ENCODE measurements at places on chromosomes 7 and 10.

DNA sequence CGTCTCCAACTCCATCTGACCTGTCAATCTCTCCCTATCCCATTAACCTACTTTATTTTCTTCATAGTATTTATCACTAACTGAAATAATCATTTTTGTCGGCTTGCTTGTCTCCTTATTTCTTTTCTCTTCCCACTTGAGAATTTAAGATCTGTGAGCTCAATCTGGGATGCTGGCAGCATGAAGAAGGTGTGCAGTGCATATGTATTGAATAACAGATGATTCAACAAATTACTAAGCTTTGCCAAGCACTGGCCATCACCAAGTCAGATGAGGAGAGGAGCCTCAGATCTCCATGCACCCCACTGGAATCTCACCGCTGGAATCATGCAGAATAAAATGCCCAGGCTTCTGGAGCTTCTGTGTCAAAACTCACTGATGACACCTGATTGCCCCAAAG lies 47.6 kb upstream of the PPP1R3C start:
- DNase-seq = no peak

GRCh38 chr10:29033311-29033940 lies 255.4 kb upstream of the LYZL1 start:
- DNase-seq = no peak

DNA sequence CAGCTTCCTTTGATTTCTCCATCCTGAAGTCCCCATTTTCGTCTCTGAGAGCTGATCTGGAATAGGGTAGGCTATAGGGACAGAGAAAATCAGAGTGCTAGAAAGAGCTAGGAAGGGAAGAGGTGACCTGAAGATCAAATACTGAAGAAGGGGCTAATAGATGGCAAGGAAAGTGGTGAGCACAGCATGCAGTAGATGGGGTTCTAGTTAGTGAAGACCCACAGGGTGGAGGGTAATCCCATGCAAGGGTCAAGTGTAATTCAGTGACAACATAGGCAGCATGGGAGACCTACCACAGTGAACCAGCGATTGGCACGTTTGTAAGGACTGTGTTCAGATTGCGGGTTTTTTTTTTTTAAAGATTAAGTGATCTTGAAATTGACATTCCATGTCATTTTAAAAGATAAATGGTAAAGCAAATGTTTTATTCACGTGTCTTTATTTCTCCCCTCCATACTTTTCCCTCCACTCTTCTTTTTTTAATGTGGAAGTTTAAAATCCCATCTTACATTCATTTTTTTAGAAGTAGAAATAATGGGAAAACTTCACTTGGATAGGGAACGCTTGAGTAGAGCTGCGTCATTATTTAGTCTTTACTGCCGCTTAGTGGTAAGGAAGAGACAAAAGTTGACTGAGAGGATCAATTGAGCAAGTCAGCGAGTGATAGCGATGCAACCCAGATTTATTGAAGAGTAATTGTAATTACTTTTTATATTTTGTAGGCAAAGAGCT lies 21.0 kb upstream of the ABI1 start:
- DNase-seq = no peak

DNA sequence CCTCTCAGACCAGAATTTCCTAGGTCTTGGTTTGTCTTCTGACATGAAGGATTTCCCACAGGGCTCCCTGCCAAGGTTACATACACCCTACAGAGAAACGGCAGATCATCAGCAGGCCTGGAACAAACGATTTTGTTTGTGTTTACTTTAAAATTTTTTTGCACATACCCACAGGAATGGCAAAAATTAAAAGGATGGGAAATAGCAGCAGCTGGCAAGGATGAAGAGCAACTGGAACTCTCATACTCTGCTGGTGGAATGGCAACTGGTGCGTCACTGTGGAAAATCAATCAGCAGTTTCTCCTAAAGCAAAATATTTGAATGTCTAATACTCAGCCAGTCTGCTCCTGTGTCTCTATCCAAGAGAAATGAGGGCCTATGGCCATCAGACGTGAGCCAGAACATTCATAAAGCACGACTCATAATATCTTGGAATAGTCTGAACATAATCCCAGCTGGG lies 6.5 kb downstream of the BAIAP2L1 start:
- DNase-seq = no peak

DNA sequence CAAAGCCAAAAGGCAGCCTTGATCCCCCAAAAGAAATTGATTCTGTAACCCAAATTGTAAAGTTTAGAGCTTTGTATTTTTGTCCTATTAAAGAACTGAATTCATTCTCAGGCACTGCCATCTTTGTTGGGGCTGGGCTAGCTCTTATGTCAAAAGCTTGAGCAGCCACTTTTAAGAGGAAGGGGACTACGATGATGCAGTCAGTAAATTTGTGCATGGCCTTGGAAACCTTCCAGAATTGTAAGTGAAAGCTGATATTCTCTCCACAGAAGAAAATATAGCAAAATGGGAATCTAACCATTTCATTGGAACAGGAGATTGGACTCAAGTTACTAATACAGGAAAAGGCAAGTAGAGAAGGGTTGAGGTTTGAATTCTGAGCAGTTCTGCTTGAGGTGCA lies 50.1 kb downstream of the RBM20 start:
- no peak for DNase-seq

DNA sequence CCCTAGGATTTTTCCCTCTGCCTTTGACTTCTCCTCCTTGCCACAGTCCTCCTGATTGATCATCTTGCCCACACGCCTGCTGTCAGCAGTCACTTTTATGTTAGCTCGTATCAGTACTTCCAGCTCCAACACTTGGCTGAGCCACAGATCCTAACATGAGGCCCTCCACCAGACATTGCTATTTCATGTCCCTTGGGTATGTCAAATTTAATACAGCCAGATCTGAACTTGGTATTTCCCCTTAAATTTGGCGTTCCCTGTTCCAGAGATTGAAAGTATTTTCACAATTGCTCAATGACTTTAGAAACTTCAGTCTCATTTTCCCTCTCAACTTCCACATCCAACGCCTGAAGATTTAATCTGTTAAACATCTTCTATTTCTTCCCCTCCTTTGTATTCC lies 140.4 kb downstream of the RNLS start:
- DNase-seq = no peak

- DNase-seq = no peak
Observed at GRCh38 chr10:132417957-132418441, 21.0 kb downstream of the PWWP2B start.

GRCh38 chr10:43375401-43376020 lies 4.1 kb downstream of the FXYD4 start:
- no peak for DNase-seq

DNA sequence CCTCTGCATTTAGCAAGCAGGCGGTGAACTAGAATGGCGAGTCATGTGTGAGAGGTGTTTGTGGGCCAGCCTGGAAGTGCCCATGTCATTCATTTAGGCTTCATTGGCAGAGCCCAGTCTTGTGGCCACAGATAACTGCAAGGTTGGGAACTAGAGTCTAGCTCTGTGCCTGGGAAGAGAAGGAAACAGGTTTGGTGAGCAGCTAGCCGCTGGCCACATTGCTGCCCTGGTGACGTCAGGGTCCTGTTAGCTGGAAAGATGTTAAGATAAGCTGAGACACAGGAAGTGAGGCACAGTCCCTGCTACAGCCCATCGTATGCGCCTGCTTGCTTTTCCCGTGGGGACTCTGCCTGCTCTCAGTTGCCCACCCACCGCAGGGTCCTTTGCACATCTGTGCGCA lies 185.5 kb downstream of the CAMK1D start:
- no peak for DNase-seq

DNA sequence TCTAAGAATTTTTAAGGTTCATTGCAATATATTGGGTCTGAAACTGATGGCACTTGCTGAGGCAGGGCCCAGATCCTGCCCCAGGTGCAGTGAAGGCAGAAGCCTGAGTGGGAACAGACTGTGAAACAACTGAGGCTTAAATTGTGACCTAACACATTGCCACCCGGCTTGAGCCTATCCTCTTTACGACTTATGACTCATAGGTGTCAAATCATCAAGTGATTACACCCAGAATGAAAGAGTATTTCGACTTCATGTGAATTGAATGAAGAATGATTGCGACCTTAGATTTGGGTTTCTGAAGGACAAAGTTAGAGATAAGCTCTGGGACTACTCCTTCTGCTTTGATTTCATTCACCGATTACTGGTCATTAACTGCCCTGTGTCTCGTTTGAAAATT lies 200.9 kb downstream of the CREB5 start:
- no peak for DNase-seq

DNA sequence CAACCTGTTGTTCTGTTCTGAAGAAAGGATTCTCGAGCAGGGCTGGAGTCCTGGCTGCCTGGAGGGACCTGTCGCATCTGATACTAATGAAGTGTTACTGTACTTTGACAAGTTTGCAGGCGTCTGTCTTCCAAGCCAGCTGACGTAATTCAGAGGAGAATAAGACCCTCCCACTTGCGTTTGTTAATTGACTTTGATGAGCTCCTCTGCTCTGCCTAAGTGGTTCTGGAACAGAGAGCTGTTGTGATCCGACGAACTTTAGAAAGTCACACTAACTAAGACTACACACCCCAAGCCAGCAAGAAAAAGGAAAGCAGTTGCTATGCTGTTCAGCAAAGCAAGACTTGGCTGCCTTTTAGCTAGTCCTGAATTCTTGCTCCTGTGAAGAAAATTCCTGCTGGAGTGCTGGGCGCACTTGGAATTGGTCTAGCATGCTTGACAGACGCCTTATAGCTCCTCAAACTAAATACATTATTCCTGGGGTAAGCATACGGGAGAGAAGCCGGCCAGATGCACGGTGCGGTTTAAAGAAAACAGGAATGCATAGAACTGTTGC lies 200.3 kb downstream of the CACNB2 start:
- no peak for DNase-seq

- DNase-seq = no peak
Observed at GRCh38 chr7:112930787-112931186, 140.6 kb upstream of the TMEM168 start.

GRCh38 chr7:41027428-41028115 lies 675.3 kb downstream of the INHBA start:
- DNase-seq = no peak

DNA sequence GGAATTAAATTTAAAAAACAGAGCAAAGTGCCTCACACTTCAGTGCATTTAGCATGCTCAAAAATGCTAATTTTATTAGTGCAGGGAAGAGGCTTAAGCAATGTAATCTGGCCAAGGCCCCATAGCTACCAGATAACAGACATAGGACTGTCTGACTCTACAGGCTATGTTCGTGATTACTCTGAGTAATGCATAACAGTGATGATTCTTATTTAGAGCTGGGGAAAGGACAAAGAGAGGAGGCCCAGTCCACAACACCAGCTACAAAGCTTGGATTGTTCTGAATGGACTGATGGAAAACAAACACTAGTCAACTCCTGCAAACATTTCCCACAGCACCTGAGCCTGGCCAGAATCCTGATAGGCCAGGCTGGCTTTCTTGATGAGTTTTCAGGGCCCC lies 8.4 kb upstream of the CH25H start:
- DNase-seq = no peak

GRCh38 chr10:69816521-69816920 lies 14.8 kb downstream of the COL13A1 start:
- DNase-seq = no peak

DNA sequence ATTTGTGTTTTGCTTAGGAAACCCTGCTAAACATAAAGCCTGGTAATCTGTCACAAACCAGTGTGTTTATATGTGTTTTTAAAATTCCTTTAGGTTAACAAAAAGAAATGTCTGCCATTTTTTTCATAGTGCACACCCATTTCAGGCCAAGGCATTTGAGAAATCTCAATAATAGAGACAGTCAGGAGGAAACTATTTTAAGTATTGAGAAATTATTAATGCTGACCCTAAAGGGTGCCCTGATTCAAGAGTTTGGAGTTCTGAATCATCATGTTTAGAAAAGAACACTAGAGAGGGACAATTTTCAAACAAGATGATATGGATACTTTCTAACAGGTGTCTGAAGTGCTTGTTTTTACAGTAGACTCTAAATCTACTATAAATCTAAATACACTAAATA lies 28.7 kb downstream of the MALRD1 start:
- no peak for DNase-seq

- DNase-seq = no peak
Observed at GRCh38 chr10:61065051-61065450, 121.1 kb upstream of the RHOBTB1 start.

DNA sequence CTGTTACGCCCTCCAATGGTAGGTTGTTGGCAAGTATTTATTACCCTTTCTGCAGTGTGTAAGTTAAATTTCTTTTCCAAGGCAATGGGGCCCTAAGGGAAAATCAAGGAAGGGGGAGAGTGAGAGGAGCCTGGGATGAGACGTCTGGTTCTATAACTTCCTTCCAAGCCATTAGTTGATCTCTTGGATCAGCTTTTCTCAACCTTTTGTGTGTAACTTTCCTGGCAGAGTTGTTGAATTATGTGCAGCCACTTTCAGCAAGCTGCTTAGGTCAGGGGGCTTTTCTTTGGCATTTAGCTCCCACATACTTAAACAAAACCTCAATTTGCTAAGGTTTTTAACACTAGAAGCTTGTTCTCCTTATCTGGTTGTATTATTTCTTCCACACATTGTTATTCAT lies 127.1 kb downstream of the NXPH1 start:
- no peak for DNase-seq

- no peak for DNase-seq
Observed at GRCh38 chr7:41311301-41311700, 391.6 kb downstream of the INHBA start.

DNA sequence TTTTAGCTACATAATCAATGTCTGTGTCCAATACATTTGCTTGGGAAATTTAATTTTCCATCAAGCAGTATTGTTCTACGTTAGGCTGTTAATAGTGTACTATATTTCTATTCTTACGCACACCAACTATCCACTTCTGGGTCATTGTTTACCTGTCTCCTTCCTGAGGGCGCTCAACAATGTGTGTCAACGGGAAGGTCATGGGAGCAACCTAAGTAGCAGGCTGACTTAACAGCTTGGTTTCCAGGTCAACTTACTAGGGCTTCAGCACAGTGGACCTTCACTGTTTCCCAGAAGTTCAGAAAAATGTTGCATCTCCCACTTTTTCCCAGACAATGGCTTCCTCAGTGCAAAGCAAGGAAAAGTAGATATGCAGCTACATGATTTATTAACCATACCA lies 13.7 kb downstream of the THSD7A start:
- DNase-seq = no peak

All from activated CD8-positive, alpha-beta memory T cell treated with anti-CD3 and anti-CD28 coated beads for 1 hour (primary cell).